Psoas muscle (tissue), 8 donors: ENCODE measurements at places on chromosomes 11 and 22. TPM values are rescaled to one million over a fixed set of nuclear protein-coding genes. Genes with fewer than 3 reads are reported as not detected.

- DNase-seq, result no peak
Measured at GRCh38 chr11:111871693-111872161, 346 bp upstream of the ALG9 start.

DNA sequence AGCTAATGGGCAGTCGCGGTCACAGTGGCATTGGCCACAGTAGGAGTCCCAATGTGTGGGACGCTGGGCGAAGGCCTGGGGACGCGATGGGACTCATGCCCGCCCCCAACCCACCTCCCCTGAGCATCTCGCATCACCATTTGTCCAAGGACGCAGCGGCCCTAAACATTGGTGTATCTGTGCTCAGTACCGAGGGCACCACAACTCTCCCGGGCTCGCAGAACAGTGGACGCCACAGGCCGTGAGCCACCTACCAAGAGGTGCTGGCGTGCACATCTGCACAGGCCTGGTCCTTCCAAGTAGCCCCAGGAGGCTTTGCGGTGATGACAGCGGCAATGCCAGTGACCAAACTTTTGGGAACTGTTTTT, 27.3 kb downstream of the RRP7A start:
- DNase-seq, result no peak

DNA sequence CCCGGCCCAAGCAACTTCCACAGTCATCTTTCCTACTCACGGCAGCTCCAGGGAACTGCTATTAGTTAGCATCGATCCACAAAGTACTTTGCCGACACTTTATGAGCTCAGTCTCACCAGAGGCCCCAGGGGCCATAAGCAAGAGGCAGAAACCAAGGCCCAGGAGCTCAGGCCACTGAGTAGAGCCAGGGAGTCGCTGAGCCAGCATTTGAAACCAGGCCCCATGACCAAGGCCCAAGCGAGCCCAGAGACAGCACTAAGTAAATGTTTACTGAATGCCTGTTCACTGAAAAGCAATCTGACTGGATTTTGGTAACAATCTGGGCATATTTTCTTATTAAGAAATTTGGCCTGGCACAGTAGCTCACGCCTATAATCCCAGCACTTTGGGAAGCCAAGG, 43.3 kb downstream of the ARRB1 start:
- peak; percentile 56 for DNase-seq

CD3E gene
- 0.22 TPM for polyA plus RNA-seq

DNA sequence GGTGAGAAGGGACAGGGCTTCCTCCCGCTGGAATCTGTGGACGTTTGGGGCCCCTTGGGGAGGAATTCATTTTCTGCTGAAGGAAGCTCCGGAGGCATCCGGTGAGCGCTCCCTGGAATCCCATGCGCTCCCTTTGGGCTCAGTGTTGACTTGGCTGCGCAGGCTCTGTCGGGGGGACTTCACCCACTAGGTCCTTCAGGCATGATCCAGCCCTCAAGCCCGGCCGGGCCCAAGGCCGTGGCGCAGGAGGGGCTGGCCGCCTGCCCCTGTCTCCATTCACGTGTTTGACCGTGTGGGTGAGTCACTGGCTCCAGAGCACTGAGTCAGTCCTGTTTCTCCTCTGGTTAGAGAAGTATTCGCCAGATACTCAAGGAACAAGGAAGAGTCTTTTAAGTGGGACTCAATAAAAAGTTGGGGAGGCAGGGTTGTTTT, 1.4 kb downstream of the CTTN start:
- peak; percentile 90 for DNase-seq

KCNJ11 gene
- 86.8 TPM for polyA plus RNA-seq

DNAJB13 gene
- 0.03 TPM for polyA plus RNA-seq
